EH (cell line): ENCODE measurements at places on chromosomes 7 and 10.
A peak's percentile ranks its signal among the peaks of the same experiment; 100 is the strongest.

GRCh38 chr10:119211625-119212441 is 4.5 kb downstream of the GRK5 start:
- DNase-seq = peak; percentile 56

DNA sequence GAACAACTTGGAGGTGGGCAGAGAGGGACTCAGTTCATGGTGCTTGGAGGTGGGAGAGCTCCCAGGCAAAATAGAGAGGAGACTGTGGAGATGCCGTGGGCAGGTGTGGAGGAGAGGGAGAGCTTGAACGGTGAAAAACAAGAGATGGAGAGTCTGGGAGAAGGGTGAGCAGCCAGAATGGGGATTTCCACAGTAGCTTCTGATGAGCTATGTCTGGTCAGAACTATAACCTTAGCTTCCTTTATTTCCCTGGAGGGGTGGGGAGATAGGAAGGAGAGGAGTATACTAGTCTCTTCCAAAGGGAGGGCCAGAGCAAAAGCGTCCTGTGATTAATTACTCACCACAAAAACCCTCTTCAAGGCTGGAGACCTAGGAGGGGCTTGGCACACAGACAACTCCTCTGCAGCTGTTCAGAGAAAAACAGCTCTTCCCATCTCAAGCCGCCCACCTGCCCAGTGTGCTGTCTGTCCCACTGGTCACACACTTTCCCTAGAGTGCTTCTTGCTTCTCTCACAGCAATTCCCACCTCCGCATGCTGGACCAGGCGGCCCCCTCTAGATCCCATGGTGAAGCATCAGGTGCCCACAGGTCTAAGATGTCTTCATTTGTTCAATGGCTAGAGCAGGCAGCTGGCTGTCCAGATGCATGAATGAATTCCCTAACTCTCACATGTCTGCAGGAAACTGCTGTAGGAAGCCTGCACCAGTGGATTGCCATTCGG is 41.9 kb downstream of the TAS2R41 start:
- DNase-seq = peak; percentile 73

GRCh38 chr7:139901901-139902300 is 72.8 kb downstream of the TBXAS1 start:
- no peak for DNase-seq

- no peak for DNase-seq
Measured at GRCh38 chr7:148584154-148584827, 6.3 kb upstream of the C7orf33 start.

DNA sequence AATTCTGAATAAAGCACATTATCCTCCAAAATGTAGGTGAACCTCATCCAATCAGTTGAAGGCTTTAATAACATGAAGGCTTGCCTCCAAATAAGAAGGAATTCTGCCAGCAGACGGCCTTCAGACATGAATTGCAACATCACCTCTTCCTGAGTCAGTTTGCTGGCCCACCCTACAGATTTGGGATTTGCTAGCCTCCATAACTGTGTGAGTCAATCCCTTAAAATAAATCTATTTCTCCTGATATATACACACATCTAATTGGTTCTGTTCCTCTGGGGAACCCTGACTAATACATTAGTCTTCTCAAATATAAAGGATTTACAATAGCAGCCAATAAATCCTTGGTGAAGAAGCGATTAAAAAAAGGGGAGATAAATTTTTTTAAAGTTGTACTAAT is 34.8 kb upstream of the OSBPL3 start:
- peak; percentile 96 for DNase-seq

DNA sequence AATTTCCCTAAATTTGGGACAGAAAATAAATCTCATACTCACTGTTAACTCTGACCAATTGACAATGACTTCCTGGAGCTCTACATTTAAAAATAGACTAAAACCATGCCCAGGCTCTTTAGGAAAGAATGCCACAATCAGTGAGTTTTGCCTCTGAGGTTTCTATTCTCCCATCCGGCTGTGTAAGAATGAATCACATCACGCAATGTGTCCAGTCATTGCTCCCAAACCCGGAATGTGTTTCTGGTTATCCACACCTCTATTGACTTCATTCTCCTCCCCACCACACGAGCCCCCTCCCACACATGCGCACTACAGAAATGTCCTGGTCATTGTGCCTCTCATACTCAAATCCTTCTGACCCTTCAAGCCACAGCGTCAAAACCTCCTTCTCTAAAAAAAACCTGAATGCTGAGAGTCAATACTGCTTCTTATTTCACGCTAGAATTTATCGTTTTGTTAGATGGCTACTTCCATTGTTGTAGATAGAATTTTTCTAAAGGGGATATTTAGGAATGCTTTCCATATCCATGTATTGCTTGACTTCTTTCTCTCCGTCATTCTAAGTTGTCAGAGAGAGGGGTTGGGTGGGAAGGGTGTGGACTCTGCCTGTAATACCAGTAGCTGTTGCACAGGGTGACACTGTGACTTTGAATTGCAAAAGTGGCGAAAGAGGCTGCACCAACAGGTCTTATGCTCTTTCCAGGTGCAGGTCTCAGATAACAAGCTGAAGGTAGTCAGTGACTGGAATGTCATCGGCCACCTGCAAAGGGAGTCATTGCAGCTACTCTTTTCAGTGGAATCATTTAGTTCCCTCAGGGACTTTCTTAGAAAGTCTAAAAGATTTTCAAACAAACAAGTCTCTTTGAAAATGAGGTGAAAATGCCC is 356.6 kb downstream of the PAXIP1 start:
- no peak for DNase-seq
